ENCODE measurements at places on chromosomes 16 and 17. TPM values are rescaled to one million over a fixed set of nuclear protein-coding genes. Genes with fewer than 3 reads are reported as not detected.

The DCAF7 gene
- total RNA-seq = 55.5 TPM

The NPIPA2 gene
- 1.4 TPM for total RNA-seq

The DBF4B gene
- total RNA-seq = 28.6 TPM

The PRCD gene
- total RNA-seq = 0.86 TPM

The LPCAT2 gene
- total RNA-seq = 15.0 TPM

The TRIM47 gene
- 109 TPM for total RNA-seq

The HSPB9 gene
- not detected for total RNA-seq

The SP6 gene
- 3.1 TPM for total RNA-seq

The RNF151 gene
- total RNA-seq = not detected

The CHRNE gene
- not detected for total RNA-seq

The KRT36 gene
- not detected for total RNA-seq

The MMP15 gene
- total RNA-seq = 9.4 TPM

The TRIM72 gene
- not detected for total RNA-seq

The PKMYT1 gene
- 51.9 TPM for total RNA-seq

The OR1F1 gene
- total RNA-seq = not detected

The RCVRN gene
- total RNA-seq = not detected

The CSNK2A2 gene
- total RNA-seq = 14.2 TPM

The ABCC6 gene
- 0.73 TPM for total RNA-seq

The PIP4K2B gene
- total RNA-seq = 43.7 TPM
